ENCODE measurements at places on chromosomes 7 and 10.

- no peak for DNase-seq
Observed at GRCh38 chr7:133394369-133394768, 141.5 kb downstream of the EXOC4 start.

DNA sequence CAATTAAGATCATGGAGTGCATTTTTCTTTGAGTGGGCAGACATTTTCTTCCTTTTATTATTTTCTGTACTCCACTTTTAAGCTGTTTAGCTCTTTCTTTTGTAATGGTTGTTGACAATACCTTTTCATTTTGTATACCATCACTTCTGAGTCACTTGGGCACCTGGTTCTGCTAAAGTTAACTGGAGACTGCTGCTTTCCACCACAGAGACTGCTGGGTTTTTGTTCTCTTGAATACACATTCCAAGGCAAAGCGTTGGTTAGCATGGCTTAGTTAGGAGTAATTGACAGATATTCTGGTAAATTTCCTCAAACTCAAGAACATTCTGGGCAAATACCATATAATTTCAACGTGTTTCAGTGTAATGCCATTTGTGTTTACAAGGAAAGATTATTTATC, 541.9 kb upstream of the CELF2 start:
- no peak for DNase-seq

DNA sequence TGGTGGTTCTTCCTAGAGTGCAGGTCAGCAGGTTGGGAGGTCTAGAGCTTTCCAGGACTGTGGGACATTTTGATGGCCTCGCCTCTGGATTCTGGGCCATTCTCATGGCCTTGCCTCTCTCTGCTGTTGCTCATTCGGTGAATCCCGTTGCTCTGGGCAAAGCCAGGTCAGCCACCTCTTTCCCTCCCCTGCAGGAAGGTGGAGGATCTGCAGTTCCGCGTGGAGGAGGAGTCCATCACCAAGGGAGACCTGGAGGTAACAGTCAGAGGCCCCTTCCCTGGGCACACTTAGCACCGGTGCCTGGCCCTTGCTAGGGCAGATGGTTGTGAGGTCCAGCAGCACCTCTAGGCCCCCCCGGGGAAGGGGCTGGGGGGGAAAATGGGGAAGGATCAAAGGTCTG, 74.9 kb downstream of the CLIP2 start:
- no peak for DNase-seq

DNA sequence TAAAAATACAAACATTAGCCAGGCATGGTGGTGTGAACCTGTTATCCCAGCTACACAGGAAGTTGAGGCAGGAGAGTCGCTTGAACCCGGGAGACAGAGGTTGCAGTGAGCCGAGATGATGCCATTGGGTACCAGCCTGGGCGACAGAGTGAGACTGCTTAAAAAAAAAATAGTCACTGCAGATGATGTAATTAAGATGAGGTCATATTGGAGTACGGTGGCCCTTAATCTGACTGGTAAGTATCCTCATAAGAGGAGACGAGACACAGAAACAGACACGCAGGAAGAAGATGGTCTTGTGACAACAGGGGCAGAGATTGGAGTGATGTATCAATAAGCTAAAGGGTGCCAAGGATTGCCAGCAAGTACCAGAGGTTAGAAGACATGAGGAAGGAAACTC, 156.0 kb downstream of the FAM107B start:
- DNase-seq: no peak

GRCh38 chr7:101173752-101174244, 6.3 kb downstream of the NAT16 start:
- DNase-seq: no peak

DNA sequence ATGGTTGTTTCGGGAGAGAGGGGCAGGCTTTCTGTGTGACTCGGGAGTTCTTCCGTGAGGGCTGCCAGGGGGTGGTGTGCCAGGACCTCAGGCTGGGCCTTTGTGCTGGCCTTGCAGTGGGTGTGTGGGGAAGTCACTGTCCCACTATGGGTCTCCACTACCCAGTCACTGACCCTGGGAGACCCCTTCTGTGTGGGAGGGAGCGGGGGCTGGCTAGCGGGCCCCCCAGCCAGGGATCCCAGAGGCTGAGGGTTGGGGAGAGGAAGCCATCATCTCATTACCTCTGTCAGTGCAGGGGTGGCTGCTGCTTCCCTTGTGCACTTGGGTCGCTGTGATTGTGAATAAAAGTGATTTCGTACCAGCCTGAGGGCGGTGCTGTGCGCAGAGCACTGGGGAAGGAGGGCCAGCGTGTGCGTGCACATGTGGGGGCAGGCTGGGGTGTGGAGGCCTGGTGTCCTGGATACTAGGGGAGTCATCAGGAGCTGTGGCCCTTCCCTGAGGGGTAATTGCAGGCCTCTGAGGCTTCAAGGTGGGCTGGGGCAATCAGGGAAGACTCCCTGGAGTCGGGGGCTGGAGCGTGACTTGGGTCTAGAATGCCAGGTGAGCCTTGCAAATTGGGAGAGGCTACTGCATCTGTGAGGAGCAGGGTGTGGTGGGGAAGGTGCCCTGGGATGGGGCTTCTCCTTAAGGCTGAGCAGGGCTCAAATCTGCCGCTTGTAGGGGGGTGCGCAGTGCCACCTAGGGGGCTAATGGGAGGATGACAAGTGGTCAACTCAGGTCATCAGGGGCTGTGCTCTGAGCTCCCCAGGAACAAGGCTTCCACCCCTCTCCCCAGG, 98.9 kb downstream of the NEURL1 start:
- DNase-seq: peak; percentile 13

DNA sequence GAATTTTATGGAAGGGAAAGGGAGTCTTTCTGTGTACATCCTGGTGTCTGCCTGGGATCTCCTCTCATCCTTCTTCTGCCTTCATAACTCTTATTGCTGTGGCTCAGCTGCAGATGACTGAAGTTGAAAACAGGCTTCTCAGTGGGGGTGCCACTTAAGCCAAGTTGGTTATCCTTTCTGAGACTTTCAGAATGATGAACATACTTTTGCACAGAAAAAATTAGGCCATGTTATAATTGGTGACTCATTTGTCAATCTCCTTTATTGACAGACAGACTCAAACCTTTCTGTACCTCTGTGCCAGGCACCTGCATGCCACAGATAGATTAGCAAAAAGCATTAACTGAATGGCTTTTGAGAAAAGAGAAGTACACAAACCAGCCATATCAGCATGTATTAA, 430.3 kb downstream of the SORCS1 start:
- DNase-seq: no peak

GRCh38 chr7:66967029-66967428, 28.4 kb downstream of the SBDS start:
- no peak for DNase-seq

GRCh38 chr10:31694126-31694685, 234.4 kb downstream of the ARHGAP12 start:
- DNase-seq: no peak

DNA sequence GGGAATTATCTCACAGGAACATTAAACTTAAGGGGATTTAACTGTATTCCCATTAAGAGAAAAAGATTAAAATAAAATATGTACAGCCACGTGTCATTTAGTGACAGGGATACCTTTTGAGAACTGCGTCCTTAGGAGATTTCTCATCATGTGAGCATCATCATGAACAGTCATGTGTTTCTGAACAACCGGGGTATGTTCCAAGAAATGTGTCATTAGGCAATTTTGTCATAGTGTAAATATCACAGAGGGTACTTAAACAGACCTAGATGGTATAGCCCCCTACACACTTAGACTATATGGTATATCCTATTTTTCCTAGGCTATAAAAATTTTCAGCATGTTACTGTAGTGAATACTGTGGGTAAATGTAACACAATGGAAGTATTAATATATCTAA, 840.3 kb downstream of the CNTNAP2 start:
- DNase-seq: no peak

GRCh38 chr7:44141221-44141850, at the start of gene MYL7:
MYL7 (minus strand) TSS chr7:44141332; CDS start chr7:44141305, 27 bp downstream.
- no peak for DNase-seq

GRCh38 chr7:75762350-75762917, 9.6 kb downstream of the CCL26 start:
- no peak for DNase-seq

DNA sequence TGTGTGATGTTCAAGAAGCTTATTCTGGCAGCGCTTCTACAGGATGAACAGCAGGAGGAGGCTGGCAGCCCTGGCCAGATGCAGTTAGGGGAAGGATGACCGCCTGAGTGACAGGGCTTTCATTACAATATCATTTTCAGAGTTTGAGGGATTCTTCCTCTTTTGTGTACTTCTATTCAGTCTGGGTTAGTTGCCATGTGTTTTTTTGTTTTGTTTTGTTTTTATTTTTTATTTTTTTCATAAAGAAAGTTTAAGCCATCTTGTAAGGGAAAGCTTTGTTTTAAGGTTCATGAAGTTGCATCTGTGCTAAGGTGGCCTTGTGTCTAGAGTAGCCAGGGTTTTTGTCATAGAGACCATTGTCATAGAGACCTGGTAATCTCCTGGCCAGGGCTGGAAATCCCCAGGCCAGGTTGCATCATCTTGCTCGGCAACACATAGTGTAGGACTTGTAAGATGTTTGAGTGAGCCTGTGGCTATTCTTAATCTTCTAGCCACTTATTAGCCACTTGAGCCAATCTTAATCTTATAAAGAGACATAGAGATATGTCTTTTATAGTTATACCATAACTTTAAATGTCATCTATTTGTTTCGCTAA, 230.5 kb upstream of the TMEM229A start:
- DNase-seq: no peak

DNA sequence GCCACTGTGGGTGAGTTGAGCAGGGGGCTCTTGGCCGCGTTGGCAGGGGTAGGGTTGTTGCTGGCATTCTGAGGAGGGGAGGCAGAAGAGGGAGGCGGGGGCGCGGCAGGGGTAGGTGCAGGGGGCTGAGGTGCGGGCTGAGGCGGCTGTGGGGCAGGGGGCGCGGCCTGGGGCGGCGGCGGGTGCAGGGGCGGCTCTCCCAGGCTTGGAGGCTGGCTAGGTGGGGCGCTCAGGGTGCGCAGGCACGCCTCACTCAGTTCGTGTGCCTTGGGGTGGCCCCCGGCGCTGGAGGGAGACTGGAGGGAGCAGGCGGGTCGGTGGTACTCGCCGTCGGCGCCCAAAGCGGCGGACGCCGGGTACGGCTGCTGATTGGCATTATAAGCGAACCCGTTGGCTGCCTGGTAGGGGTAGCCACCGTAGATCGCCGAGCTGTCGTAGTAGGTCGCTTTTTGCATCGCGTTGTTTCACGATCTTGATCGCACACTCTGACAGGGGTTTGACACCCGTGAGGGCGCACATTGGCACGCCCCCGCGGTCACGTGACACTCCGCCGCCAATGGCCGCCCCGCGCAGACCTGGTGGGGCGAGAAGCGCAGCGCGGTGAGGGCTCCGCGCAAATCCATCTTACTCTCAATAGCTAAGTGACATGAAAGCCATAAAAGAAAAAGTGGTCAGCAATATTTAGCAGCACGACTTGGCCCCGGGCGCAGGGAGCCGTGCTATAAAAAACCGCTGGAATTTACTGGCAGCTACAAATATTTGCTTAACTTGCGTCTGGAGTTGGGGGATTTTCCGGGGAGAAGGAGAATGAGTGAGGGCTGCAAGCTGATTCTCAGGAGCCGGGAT, 7.9 kb upstream of the HOXA2 start:
- DNase-seq: no peak

DNA sequence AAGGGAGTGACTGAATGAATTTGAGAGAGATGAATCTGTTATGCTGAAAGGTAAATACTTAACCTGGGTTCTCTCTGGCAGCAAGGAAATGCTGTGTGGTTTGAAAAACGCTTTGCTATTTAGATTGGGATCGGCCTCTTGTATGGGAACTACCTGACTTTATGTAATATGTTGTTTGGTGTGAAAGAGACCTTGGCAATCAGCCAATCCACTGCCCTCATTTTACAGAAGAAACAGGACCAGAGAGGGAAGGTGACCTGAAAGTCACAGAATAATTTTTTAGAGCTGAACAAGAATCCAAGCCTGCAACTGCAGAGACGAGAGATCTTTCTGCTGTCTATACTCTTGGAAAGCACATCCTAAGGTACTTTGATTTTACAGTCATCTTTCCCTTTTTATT, 1.0 kb downstream of the BUD31 start:
- DNase-seq: no peak

DNA sequence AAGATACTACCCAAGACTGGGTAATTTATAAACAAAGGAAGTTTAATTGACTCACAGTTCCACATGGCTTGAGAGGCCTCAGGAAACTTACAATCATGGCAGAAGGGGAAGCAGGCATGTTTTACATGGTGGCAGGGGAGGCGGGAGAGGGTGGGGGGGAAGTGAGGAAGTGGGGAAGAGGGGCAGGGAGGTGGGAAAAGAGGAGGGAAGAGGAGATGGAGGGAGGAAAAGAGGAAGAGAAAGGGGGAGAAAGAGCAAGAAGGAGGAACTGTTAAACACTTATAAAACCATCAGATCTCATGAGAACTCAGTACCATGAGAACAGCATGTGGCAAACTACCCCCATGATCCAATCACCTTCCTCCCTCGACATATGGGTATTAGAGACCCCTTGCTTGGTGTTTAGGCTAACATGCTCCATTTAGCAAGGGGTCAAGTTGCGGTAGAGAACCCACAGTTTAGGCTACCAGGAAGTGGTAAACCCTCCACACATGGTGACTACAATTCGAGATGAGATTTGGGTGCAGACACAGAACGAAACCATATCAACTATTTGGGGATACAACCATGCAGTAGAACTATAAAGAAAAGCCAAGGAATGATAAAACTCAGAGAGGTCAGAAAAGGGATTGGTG, 3.5 kb upstream of the LMBR1 start:
- DNase-seq: no peak

- no peak for DNase-seq
Observed at GRCh38 chr7:16347066-16347826, 74.1 kb downstream of the CRPPA start.

DNA sequence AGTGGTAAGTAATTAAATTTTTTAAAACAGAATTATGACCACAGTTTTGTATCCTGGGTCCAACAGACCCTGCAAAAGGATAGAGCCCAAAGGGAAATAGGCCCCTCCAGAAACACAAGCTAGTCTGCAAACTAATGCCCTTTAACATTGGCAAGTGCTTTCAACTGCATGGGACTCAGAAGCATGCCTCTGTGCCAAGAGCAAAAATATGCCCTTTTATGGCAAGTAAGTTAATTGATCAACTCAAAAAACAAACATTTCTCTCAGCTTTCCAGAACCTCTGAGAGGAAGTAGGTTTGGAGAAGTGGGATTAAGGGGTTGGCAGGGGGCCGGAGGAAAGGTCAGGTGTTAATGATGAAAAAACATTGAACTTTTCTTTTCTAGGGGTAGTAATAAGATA, 186.6 kb upstream of the PRSS1 start:
- DNase-seq: no peak

Measured in activated CD4-positive, alpha-beta T cell treated with anti-CD3 and anti-CD28 coated beads, Interleukin-2, amount 50 U/mL, for 24 hours (primary cell).